Kidney epithelial cell (primary cell): ENCODE measurements at places on chromosomes 16 and 17. TPM values are rescaled to one million over a fixed set of nuclear protein-coding genes. Genes with fewer than 3 reads are reported as not detected.

The USH1G gene
- not detected in 2 replicates for total RNA-seq

The TP53TG3 gene
- not detected in 2 replicates for total RNA-seq

The KIF2B gene
- not detected in 2 replicates for total RNA-seq

The RCVRN gene
- 0.21 TPM in 1 of 2 replicates, not detected in the other for total RNA-seq

The IL34 gene
- 0.25 and 0.82 TPM in 2 replicates for total RNA-seq

The EXOC3L1 gene
- total RNA-seq, result 0.21 and 0.25 TPM in 2 replicates

The SLC13A2 gene
- not detected in 2 replicates for total RNA-seq

The CNEP1R1 gene
- total RNA-seq, result 18.0 and 23.9 TPM in 2 replicates

The TLE7 gene
- total RNA-seq, result not detected in 2 replicates

The IRF8 gene
- 2.2 and 5.4 TPM in 2 replicates for total RNA-seq

The SYNGR3 gene
- 11.3 and 20.1 TPM in 2 replicates for total RNA-seq

DNA sequence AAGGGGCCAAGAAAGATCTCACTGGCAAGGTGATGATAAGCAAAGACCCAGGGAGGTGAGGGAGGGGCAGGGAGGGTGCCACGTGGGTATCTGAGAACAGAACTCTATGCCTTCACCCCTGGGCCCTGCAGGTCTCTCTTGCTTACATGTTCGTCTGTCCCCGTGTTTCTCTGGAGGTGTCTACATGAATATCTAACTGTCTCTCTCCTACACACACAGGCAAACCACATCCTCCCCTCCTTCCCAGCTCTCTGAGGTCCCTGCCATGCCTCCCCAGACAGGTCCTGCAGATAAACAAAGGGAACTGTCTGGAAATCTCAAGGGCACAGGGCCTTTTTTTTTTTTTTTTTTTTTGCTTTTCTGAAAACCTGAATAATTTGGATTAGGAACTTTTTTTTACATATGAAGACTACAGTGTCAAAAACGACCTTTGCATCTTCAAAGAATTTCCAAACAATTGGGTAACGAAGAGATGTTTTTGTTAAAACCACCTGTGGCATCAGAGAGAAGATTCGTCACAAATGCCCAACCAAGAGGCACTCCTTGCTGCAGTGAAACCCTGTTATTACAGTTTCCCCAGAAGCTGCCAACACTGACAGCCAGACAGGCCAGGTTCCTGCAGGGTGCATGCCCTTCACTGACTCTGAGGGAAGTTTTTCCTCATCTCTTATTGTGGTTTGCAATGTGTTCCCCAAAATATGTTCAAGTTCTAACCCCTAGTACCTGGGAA lies 17.8 kb downstream of the PLLP start:
- DNase-seq, result no peak

- DNase-seq, result no peak
These were observed 7.2 kb downstream of the DLX3 start for GRCh38 chr17:49987681-49988441.

GRCh38 chr17:63762161-63763078 lies 11.0 kb downstream of the CCDC47 start:
- DNase-seq, result no peak

DNA sequence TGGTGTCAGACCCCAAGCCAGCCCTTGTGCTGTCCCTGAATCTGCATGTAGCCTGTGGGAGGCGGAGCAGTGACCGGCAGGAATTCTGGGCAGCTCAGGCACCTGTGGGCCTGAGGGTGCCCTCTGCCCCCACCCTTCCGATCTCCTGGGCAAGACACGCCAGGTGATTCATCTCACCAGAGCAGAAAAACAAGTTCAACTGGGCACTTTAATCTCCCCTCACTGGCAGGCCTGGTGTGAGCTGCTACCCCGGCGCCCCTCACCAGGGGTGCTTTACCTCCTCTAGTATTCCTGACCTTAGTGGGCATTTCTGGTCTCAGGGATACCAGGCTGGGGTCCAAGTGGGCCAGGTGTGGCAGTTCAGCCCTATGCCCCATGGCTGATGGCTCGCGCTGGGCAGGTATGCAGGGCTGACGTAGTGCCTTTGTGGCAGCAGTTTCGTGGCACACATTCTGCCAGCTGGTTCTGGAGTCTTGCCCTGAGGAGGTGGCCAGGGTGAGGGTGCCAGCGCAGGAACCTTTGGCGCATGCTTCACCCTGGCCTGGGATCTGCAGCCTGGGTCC lies 6.0 kb downstream of the ERBB2 start:
- DNase-seq, result no peak

DNA sequence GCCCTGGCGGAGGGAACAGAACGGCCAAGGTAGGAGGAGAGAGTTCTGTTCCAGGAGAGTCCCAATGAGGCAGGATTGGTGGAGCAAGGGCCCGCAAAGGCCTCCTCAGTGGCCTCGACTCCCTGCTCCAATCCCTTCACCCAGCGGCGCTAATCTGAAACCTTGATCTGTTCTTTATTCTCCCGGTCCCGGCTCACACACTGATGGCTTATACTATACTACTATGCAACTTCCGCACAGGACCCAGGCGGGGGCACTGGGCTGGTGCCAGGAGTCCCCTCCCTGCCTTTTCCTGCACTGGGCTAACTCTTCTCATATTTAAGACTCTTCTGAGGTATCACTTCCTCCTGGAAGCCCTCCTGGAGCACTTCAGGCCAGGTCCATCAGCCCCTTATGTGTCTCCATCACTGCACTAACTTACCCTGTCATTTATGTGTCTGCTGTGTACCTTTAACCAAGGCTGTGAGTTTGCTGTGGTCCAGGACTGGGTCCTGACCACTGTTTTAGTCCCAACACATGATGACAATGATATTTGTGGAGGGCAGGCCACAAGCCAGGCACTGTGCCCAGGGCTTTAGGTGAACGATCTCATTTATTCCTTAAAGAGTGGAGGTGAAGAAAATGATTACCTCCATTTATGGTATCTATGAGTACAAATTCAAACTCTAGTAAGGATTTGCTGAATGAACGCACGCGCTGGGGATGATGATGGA lies 6.8 kb downstream of the CCDC102A start:
- no peak for DNase-seq

DNA sequence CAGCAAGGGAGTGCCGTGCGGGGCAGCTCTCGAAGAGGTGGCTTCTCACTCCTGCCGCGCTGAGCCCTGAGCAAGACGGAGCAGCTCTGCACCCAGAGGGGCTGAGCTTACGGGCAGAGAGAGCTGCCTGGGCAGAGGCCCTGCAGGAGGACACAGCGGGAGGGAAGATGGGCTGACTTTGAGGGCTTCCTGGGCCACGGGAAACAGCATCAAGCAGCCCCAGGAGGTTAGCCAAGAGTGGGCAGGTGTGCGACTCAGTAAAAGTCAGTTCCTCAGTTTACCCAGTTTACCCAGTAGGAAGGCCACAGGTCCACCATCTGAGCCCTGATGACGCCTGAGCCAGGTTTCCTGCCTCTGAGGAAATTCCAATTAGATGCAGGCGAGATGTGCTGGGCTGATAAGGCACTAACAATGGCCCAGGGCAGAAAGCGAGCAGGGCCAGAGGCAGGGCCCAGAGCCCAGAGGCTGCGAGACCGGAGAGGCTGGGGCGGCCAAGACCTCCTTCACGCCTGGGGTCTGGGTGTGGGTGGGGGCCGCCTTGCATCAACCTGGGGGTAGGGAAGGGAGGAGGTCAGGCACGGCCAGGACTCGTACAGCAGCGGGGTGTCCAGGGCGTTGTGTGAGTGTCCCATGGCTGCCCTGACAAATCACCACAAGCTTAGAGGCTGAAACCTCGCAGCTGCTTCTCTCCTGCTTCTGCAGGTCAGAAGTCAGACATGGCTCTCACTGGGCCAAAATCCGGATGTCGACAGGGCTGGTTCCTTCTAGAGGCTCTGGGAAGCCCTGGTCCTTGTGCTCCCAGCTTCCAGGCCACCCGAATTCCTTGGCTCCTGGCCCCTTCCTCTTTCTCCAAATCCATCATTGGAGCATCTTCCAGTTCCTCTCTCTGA lies 32.0 kb upstream of the CIBAR2 start:
- DNase-seq, result no peak

DNA sequence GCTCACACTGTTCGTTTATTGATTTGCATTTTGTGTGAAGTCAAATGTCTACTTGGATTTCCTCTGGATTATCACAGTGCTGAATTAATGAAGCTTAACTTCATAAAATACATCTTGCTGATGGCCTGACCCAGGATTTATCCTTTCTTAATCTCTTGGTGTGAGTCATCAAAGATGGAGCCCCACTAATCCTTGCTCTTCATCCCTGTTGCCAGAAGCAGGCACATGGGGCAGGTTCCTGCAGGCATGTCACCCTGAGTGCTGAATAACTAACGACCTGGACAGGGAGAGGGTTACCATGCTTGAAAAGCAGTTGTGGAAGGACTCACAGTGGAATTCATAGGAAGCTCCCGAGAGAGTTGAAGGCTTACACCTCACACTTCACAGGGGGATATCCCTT lies 56.0 kb upstream of the FA2H start:
- no peak for DNase-seq

GRCh38 chr17:73030501-73030921 lies 62.0 kb downstream of the SLC39A11 start:
- no peak for DNase-seq

GRCh38 chr17:81999587-81999975 lies 22.2 kb downstream of the ASPSCR1 start:
- DNase-seq, result no peak

GRCh38 chr17:38357486-38358123 lies 6.0 kb downstream of the SOCS7 start:
- no peak for DNase-seq

GRCh38 chr16:22353191-22353919 lies 21.1 kb downstream of the CDR2 start:
- DNase-seq, result no peak

DNA sequence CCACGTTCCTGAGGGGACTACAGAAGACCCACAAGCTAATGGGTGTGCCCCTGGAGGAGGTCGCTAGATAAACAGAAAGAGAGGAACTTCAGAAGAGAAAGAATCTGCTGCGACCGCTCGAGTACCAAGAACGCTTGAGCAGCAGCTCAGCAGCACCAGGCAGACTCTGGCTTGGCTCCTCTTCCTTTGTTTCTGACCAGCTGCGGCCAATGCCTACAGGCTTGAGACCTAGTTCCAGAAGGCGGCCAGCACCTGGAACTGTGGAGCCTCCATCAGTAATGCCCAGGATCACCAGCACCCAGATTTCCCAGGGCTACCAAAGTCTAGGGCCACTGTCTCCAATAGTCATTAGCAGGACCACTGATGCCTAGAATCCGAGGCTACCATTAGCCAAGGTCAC lies 26.0 kb upstream of the GOSR2 start:
- no peak for DNase-seq

DNA sequence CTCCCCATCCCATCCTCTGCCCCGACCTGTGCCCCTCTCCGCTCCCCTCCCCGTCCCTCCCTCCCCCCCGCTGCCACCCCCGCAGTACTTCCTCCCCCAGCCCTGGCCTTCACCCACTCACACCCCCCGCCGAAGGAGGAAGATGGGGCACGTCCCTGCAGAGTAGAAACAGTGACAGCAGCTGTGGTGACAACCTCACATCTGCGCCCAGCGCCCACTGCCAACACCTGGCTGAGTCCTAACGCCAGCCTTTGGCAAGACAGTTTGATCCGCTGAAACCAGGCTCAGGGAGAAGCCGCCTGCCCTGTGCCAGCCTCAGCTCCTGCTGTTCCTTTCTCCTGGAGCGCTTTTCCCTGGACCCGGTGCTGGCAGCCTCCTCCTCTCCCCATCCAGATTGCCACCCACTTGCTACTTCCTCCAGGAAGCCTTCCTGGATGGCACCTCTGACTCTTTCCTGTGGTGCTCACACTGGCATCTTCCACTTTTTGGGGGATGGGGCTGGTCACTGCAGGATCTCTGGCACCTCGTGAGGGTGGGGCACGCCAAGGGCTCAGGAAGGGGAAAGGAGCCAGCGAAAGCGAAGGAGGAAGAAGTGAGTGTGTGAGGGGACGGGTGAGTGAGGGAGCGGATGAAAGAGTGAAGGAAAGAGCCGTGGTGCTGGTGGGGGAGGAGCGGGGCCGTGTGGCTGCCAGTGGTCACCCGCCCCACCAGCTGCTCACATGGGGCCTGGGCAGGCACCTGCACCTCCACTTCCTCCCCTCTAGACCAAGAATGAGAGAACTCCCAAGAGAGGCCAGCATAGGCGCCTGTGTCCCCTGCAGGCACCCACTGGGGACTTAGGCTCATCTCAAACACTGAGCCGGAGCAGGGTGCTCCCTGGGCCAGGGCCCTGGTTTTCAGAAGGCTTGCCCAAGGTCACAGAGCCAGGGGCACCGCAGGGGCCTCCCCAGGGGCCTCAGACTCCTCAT lies 27.0 kb downstream of the ZFPM1 start:
- no peak for DNase-seq

- DNase-seq, result no peak
These were observed 2.7 kb downstream of the TXNDC17 start for GRCh38 chr17:6643451-6644125.

GRCh38 chr16:74778646-74779045 lies 4.0 kb upstream of the FA2H start:
- DNase-seq, result no peak

GRCh38 chr16:28824717-28824973 lies 1.8 kb downstream of the ATXN2L start:
- DNase-seq, result no peak

- DNase-seq, result peak; percentile 67
These were observed 12.4 kb downstream of the STX1B start for GRCh38 chr16:30997725-30998711.

GRCh38 chr16:52548261-52549010 lies 1.5 kb upstream of the TOX3 start:
- DNase-seq, result no peak

DNA sequence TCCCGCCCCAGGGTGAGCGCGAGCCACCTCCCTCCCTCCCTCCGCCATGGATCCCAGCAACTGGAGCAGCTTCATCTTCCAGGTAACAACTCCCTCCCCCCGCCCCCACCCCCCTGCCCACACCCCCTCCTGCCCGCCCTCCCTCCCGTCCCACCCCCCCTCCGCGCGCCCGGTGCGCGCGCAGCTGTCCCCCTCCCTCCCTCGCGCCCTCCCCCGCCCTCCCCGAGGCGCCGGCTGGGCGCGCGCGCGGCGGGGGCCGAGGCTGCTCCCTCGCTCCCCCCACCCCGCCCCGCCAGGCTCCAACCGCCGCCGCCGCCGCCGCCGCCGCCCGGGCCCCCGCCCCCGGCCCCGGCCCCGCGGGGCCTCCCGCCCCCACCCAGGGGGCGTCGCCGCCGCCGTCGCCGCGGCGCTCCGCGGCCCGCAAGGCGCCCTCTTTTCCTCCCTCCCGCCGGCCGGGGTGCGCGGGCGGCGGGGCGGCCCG lies at the start of gene MAZ:
Gene MAZ, plus strand, starts transcription at position 431 of the 481 bp plus-strand sequence. CDS start 173 bp downstream, outside the sequence.
- DNase-seq, result no peak

- no peak for DNase-seq
These were observed 26.5 kb upstream of the NF1 start for GRCh38 chr17:31068291-31068690.
